ENCODE measurements at places on chromosomes 3 and 15.

DNA sequence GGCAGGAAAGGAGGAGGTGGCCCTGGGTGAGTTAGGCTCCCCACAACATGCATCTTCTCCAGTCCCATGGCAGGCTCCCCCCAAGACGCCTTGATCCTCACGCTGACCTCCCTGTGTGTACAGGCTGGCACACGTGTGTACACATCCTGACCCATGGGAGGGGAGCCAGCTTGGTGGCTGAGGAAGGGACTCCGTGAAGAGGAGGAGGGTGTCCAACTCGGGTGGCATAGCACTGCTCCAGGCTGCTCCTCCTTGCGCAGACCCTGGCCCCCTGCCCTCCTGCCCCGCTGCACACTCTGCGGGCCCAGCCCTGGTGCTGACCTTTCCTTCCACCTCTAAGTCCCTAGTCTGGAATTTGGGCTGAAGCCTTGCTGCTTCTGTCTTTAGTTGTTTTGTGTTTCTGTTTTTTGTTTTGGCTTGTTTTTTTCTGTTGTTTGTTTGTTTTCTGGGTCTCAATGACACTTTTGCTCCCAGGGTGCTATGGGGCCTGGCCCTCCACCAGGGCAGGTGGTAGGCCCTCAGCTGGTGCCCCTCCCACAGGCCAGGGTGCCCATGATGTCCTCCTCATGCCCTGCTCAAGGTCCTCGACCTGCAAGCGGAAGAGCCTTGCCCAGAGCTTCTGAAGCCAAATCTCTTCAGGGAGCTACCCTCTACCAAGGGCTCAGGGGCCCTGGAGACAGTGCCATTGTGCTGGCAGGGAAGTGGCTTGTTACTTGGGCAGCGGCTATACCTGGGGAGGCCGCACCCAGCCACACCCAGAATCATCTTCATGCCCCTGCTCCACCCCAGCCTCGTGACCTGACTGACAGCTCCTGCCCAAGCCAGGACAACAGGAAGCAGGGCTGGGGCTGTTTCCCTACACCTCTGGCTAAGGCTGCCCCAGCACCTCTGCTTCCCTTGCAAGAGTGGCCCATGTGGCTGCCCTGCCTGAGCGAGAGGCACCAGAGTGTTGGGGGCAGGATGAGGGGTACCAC is 5.1 kb downstream of the EPHB3 start:
- no peak for DNase-seq

DNA sequence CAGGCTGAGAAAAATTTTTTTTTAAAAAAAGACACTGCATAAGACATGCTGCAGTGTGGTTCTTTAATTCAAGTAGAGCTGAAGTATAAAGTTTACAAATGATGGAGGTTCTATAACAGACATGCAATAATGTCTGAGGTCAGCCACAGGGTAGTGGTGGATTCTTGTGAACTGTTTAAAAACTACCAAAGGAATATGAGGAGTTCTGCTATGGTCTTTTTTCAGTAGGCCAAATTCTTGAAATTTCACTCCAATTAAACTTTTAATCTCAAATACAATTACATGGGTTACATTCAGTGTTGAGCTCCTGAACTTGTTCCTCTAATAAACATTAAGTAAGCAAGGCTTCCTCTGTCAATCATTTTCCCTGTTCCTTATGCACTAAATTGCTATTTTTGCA is 122.7 kb downstream of the PLD1 start:
- DNase-seq: no peak

GRCh38 chr15:92377083-92377789 is 16.4 kb upstream of the ST8SIA2 start:
- no peak for DNase-seq

DNA sequence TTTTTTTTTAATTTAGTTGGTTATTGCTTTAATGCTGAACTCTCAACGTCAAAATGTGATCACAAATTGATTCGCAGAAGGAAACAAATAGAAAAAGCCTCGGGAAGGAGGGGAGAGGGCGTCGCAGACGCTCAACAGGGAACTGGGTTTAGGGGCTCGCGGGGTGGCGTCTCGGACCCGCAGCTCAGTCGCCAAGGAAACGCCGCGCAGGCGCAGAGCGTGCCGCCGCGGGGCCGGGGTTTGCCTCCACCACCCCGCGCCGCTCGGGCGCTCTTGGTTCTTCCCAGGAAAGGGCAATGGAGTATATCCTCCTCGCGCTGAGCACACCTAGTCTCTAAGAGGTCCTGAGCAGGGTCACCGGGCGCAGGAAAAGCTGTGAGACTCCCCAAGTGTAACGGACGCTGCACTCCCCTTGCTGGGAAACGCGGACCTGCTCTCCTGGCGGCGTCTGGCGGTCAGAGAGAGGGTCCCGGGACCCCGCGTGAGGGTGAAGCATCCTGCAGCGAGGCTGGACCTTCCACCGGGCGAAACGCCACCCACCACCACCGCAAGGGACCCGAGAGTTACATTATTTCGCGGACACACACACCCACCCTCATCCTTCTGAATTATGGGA is 753 bp downstream of the PLCH1 start:
- DNase-seq: no peak

DNA sequence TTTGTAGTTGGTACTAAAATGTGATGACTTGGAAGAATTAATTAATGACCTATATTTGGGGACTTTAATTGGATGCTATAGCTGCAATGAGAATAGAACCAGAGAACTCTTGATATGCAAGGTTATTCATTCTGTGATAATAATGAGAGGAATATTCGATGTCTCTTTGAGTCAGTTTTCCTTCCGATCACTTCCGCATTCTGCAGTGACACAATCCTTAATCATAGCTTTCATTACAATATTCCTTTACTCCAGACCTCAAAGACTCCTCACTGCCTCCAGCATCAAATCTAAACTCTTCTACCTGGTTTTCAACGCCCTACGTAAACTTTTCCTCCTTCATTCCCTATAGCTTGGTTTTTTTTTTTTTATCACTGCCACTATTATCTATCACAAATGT is 21.6 kb downstream of the B3GNT5 start:
- no peak for DNase-seq

- no peak for DNase-seq
Measured at GRCh38 chr15:98800437-98801233, 152.3 kb downstream of the IGF1R start.

GRCh38 chr15:90860450-90860849 is 7.9 kb upstream of the FURIN start:
- no peak for DNase-seq

DNA sequence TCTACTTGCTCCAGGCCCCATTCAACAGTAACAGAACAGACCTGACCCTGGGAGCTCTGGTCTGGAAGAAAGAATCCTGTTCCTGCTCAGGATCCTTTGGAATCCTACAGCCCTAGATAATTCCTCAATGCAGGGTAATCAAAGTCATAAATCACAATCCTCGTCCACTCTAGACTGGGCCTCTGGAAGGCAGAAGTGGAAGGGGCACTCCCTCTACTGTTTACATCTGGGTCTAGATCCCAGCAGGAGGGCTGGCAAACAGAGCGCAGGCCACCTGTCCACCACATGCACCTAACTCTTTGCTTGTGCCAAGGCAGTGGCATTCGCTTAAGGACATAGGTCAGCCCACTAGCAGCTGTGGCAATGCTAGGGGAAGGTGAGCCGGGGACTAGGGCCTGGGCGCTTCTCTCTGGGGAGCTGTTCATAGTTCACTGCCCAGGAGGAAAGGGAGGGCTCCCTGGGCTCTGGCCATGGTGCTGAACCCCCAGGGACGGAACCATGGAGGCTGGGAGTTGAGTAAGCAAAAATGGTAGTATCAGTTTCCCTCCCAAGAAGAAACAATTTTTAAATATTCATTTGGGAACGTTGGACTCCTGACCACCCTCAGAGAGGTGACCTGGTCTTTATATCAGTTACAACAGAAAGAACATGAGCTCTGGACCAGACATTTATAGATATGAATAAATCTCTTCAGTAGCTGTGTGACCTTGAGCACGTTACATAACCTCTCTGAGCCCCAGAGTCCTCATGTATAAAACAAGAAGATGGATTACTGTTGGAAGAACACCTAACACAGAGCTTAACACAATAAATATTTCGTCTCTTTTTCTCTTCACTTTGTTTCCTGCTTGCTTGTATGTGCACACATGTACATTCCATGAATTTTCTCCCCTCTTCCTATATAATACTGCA is 90.2 kb downstream of the NTRK3 start:
- DNase-seq: no peak

DNA sequence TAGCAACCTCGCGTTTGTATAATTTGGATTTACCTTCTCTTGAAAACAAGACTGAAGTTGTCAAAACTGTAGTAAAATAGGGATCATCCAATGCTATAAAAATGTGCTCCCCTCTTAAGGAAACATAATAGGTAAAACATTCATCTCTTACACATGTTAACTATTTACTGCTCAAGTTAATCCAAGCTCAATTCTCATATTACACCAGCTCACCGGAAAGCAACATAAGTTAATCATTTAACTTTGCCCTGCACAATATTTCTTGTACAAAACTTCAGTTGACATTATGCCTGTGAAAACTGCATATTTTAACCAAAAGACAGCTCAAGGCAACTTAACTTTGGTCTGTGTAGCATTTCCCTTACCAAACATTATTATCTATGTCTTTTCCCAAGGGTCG is 634.2 kb downstream of the NAALADL2 start:
- DNase-seq: no peak

DNA sequence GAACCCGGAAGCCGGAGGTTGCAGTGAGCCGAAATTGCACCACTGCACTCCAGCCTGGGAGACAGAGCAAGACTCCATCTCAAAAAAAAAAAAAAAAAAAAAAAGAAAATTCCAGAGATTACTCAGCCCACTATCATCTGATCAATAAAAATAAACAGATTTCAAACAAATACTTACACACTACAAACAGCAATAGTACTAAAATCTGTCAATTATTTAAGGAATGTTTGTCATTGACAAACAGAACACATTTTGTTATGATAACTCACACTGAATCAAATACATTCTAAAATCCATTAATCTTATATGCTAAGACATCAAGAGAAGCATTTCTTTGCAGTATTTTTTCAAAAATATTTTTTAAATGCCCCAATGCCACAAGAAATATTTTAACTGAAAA is 7.6 kb downstream of the MYO9A start:
- no peak for DNase-seq

- no peak for DNase-seq
Measured at GRCh38 chr3:133983576-133984560, 45.9 kb downstream of the SLCO2A1 start.

DNA sequence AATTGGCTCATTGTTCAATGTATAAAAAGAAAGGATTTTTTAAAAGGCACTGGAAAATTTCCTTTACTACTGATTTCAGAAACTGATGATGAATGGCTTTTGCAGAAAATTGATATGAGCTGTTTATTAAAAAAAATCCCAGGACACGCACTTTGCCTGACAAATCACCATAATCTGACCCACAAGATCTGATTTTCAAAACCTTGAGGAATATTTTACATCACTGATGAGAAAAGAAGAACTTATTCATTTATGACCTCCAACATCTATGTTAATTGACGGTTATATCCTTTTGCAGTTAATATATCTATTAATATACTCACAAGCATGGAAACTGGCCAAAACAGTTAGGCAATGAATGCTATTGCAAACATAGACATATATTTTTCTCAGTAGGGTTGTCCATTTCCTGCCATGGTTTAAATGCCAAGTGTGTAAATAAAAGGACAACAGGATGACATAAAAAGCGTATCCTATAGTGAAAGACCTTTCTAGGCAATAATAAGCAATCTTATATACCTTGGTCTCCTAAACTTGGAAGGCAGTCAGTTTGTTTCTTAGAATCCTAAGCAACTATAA is 109.7 kb upstream of the SLC7A14 start:
- no peak for DNase-seq

DNA sequence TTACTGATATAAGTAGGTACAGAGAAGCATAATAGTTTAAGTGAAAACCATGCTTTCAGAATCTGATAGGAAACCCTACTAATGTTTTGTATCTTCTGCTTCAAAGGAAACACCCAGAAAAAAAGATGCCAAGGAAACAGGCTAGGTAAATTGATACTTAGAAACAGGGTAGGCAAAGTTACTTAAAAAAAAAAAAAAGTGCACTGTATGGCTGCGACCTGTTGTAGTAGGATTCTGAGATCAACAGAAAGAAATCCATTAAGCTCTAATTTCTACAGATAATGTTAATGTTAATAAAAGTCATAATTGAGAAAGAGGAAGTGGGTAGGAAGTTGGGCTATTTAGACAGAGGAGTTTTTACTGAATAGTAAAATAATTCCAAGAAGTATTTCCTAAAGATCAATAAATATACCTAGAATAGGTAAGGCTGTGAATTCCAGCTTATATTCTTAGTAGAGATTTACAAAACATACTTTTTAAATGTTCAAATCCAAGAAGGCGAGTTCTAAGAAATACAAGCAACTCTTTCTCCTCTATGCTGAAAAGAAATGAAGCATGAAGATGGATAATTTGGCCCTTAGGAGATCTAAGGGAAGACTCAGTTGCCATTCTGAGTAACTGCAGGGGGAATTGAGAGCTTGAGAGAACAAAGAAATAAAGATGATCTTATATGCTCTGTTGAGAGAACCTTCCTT is 24.1 kb upstream of the STT3B start:
- DNase-seq: no peak

DNA sequence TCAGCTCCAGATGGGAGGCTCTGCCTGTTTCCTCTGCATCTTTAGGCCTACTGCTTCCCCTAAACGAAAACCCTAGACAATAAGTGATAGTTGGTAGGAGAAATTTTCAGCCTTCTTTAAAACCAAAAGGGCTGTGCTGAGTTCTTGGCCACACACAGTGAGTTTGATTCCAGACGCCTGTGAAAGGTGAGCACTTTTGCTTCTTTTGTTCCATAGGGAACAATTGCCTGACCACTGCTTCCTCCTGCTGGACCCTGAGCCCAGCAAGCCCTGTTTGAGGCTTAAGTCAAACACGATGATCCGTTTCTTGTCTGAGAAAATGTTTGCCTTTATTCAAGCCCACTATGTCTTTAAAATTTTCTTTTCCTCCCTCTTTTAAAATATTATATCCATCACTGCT is 493.9 kb downstream of the ZIC1 start:
- no peak for DNase-seq

GRCh38 chr3:61858054-61858453 is 296.7 kb downstream of the PTPRG start:
- no peak for DNase-seq

DNA sequence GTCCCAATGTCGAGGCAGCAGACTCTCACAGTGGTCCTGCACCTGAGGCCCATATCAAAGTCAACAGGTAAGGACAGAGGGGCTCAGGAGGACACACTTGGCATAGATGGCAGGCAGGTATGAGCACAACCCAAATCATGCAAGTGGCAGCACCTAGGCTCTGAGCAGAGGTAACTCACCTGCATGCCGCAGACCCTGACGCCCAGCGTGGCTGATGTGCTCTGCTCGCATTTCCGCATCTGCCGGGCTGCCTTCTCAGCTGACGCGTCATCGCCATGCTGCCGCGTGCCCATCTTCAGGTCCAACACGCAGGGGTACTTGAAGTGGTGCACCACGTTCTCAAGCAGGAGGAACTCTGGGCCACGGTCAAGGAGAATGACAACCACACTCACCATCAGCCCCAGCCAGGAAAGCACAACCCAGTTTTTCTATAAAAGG is 4.2 kb upstream of the GMPPB start:
- no peak for DNase-seq

Data from esophagus squamous epithelium (tissue), 5 donors.